ENCODE measurements at places on chromosomes 12 and 14.
A peak's percentile ranks its signal among the peaks of the same experiment; 100 is the strongest.

- no peak for DNase-seq
Observed at GRCh38 chr14:104082807-104083206, 2.7 kb upstream of the ASPG start.

DNA sequence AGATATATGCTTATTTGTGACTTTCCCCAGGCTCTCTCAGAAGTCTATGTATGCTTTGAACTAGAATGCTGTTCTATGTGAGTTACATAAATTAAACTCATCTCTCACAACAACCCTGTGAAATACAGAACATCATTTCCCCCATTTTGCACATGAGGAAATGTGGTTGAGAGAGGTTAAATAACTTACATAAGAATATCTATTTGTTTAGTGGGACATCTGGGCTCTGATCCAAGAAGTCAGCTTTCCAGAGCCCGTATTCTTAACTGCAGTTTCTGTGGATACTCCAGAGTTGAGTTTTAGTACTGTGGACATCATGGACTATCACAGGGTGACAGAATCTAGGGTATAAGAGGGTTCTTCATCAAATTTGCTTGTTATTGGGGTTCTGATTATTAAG is 242.5 kb upstream of the ARHGAP5 start:
- no peak for DNase-seq

GRCh38 chr12:63276537-63277365 is 125.8 kb upstream of the AVPR1A start:
- no peak for DNase-seq

DNA sequence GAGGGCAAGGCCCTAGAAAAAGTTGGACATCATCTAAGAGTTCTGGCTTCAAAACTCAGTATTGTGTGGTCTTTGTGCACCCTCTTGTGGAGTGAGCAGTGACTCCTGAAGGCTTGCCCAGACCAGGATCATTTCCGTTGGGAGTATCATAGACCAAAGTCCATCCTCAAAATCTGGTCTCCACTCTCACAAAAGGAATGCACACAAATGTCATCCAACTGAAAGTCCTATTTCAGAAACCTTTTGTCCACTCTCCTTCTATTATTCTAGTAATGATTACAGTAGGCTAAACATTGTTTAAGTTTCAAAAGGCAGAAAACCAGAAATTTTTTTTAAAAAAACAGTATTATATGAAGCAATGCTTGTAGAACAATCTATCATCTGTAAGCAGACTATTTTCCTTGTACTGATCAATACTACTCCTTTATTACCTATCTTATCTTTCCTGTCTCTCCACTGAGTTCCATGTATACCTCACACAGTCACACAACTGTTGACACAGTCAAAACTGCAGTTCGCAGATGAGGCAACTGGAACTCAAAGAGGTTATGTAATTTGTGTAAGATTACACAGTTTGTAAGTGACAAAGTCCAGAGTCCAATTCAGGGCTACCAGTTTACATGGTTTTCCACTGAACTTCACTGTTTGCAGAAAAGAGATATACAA is 41.4 kb downstream of the COX16 start:
- DNase-seq = no peak

DNA sequence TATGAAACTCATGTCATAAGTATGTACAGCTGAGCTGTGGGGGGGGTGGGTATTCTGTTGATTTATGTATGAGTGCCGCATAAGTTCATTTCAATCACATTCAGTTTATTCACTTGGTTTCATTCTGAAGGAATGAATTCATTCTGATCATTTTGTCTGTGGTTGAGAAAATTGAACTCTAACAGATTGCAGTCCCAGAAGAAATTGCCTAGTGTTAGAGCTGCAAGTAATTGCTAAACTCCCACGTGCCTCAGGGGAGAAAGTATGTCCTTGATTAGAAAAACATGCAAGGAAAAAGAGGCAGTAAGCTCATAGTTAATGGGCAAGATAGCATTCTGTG is 442.4 kb upstream of the MGAT4C start:
- no peak for DNase-seq

DNA sequence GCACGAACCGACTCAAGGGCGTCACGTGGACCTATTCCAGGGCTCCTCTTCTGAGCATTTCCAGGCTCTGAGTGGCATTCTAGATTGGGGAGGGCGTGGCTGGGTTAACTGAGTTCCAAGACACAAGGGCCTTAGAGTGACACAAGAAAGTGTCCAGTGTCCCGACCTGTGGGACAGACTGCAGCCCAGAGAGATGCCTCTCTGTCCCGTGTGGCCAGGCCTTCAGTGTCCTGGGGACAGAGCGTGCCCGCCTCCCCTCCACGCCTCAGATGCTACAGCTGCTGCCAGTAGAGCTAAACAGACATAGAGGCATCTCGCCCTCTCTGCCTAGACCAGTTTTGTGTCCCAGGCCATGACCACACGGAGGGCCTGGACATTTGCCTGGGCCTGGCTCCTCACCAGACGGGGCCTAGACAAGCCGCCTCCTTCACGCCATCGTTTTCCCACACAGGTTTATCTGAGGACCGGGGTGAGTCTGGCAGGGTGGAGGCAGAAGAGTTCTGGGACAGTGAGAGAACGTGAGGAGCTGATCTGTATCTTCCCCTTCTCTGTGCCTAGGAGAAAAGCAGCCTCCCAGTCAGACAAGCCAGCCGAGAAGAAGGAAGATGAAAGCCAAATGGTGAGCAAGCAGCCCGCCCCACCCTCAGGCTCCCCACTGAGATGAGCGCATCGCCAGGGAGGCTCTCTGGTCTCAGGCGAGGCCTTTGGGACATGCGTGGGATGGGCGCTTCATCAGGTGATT is 27.1 kb downstream of the DEGS2 start:
- no peak for DNase-seq

DNA sequence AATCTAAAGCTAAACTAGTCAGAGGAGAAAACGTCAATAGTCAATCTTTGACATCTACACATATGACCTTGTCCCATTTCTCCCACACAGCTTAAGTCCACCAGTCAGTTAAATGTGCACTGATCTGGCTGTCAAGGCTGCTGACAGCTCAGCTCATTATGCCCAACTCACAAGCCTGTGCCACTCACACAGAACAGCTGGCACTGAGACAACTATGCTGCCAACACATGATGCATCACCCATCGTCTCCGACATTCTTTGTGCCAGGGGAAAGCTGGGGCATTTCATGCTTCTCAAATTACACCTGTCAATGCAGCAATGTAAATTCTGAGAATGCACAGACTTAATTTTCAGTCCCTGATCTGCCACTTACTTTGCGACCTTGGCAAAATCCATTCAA is 25.3 kb downstream of the GNS start:
- DNase-seq = no peak

- no peak for DNase-seq
Observed at GRCh38 chr12:79886917-79887519, 47.9 kb downstream of the PPP1R12A start.

DNA sequence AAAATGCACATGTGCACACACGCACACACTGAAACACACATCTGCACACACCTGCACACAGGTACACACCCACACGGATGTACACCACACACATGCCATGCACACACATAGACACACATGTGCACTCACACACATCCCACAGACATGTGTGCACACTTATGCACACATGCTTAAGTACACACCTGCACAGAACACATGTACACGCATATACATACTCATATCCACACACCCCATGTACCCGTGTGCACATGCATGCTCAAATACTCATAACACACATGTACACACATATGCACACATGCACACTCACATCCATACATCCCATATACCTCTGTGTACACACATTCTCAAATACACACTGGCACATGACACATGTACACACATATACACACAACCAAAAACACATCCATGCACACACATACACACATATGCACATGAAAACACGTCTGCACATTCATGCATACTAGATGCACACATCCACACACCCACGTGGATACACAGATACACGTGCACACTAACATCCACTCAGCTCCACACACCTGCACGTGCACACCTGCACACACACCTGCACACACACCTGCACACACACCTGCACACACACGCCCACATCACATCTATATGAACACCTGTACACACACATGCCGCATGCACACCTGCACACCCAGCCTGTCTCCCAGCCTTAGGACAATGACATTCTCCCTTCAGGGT is 336.7 kb downstream of the ADGRD1 start:
- no peak for DNase-seq

GRCh38 chr14:68542346-68542745 is 250.5 kb downstream of the ZFP36L1 start:
- no peak for DNase-seq

DNA sequence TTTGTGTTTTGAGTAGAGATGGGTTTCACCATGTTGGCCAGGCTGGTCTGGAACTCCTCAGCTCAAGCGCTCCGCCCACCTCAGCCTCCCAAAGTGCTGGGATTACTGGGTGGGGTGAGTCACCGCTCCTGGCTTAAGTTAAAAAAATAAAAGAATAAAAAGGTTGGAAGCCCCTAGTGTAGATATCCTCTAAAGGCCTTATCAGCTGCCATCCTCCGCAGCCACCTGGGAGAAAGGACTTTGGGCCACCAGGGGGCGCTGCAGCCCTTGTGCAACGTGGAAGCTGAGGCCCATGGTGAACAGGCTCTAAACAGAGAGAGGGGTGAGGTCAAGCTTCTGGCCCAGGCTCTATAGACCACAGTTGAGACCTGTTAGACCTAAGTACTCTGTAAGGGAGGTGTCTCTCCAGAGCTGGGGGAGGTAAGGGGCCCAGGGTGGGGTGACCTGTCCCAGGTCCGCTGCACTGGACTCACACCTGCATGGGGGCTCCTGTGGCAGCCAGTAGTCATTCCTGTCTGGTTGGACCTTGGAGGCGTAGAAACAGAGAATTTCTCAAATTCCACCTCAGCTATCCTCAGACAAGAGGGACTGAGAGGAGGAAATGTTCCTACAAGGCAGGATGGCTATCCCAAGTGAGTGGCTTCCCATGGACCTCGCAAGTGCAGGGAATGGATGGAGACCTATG is 14.0 kb upstream of the RACGAP1 start:
- DNase-seq = peak; percentile 99

- no peak for DNase-seq
Observed at GRCh38 chr14:99075061-99075460, 196.9 kb downstream of the BCL11B start.

- DNase-seq = no peak
Observed at GRCh38 chr14:94043111-94043755, 17.1 kb downstream of the OTUB2 start.

GRCh38 chr12:89742337-89743022 is 33.8 kb upstream of the ATP2B1 start:
- DNase-seq = no peak

- DNase-seq = peak; percentile 73
Observed at GRCh38 chr14:69543341-69544115, 31.1 kb downstream of the CCDC177 start.

DNA sequence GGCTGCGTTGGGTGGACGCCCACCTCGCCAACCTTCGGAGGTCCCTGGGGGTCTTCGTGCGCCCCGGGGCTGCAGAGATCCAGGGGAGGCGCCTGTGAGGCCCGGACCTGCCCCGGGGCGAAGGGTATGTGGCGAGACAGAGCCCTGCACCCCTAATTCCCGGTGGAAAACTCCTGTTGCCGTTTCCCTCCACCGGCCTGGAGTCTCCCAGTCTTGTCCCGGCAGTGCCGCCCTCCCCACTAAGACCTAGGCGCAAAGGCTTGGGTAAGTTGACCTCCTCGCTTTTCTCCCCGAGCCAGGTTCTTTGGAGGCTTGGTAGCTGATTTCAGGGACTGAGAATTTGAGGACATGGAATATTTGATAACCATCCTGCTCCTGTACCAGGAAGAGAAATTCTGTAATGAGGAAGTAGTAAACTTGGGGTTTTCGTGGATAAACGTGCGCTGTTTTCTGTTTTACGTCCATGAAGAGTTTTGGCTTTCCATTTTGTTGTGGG is 530 bp downstream of the APAF1 start:
- no peak for DNase-seq

GRCh38 chr14:89814126-89814525 is 140.4 kb downstream of the EFCAB11 start:
- DNase-seq = no peak

Measured in omental fat pad (tissue), 4 donors.